ENCODE measurements at places on chromosomes 12 and 14. TPM values are rescaled to one million over a fixed set of nuclear protein-coding genes. Genes with fewer than 3 reads are reported as not detected.
A peak's percentile ranks its signal among the peaks of the same experiment; 100 is the strongest.

The MAP3K9 gene
- 34.1 TPM for total RNA-seq

The PA2G4 gene
- 161 TPM for total RNA-seq

The SPX gene
- 0.59 TPM for total RNA-seq

The PRB2 gene
- total RNA-seq = not detected

The TAS2R43 gene
- 2.5 TPM for total RNA-seq

The MMP17 gene
- 7.4 TPM for total RNA-seq

The PGF gene
- total RNA-seq = 5.0 TPM

The CCDC177 gene
- total RNA-seq = 5.8 TPM

The AKAP6 gene
- total RNA-seq = 6.1 TPM

The EFS gene
- total RNA-seq = 60.1 TPM

The ANG gene
- 20.1 TPM for total RNA-seq

The RNF212B gene
- not detected for total RNA-seq

The HIGD1C gene
- total RNA-seq = not detected

DNA sequence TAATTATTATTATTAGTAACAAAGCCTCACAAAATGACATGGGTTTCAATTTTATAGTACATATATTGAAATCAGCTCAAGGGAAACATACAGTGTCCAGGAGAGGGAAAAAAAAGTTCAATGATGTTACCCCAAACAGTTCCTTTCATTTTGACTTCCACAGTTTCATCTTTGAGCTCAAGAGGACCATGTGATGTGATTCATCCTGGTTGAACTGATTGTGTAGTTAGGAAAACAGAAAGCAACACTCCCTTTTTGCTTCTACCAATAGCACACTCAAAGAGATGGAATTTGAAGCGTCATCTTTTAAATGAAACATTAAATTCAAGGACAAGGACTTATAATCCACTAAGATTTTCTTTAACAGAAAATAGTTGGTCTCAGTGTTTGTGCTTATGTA lies 461.0 kb downstream of the FOXG1 start:
- DNase-seq = no peak

DNA sequence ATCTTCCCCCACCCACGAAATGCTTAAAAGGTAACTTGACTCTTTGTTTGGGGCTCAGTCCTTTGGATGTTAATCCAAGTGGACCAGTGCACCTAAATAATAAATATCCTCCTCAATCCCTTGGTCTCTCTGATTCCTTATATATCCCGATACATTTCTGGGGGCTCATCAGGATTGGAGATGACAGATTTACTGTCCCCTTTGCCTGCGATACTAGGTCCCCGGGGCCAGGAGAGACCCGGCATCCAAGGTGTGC lies 26.3 kb downstream of the KLRK1 start:
- no peak for DNase-seq

- no peak for DNase-seq
Measured at GRCh38 chr14:38469156-38469555, 213.3 kb upstream of the CLEC14A start.

DNA sequence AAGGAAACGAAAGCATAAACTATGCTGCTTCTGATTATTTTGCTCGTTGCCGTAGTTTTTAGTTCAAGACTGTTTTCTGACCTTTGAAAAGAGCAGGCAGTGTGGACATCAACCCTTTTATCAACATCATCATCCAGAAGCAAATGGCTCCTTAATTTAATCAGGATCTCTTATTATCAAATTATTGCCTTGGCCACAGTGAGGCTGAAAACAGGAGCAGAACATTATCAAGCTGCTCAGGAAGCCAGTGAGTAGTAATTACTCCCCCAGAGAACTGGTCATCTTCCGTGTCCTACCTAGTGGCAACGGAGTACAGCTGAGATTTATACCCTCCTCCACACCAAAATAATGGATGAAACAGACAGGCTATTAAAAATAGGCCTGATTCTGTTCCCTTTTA lies 2.2 kb upstream of the DIABLO start:
- no peak for DNase-seq

DNA sequence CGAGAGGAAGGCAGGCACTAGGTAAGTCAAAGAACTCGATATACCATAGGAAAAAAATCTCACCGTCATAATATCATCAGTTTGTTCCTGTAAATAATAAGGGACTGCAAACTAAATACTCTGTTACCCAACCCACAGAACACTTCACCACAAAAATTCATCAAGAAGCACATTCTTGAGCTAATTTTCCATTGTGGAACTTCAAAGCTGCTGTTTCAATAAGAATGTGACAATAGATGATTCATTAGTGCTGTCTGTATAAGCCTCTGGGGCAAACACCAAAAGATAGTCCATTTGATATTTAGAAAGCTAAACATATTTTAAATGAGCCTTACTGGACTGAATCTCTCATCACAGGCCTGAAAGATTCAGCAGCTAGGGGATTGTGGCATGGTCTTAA lies 219.4 kb downstream of the KSR2 start:
- no peak for DNase-seq

- no peak for DNase-seq
Measured at GRCh38 chr12:66137937-66138336, 7.4 kb upstream of the LLPH start.

- no peak for DNase-seq
Measured at GRCh38 chr14:54629183-54629582, 62.3 kb downstream of the SAMD4A start.

DNA sequence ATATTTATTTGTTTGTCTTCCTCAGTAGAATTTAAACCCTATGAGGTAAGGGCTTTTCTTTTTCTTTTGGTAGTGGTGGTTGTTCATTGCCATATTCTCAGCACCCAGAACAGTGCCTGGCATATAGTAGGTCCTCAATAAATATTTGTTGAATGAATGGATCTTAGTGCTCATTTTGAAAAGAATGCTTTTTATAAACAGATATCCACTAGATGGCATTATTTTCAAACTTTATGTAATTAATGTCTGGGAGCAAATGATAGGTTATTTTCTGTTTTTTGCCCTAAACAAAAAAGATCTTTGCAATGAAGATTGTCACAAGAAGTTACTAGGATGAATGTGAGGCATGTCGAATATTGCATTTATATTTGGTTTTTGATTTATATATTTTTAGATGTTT lies 64.1 kb downstream of the RAD51B start:
- no peak for DNase-seq

GRCh38 chr12:4833524-4833923 lies 76.2 kb upstream of the KCNA1 start:
- DNase-seq = no peak

GRCh38 chr14:95956601-95957460 lies 80.2 kb downstream of the TUNAR start:
- DNase-seq = no peak

- DNase-seq = peak; percentile 43
Measured at GRCh38 chr14:103743691-103744090, 28.1 kb downstream of the ZFYVE21 start.

GRCh38 chr14:90512329-90512991 lies 115.6 kb downstream of the CALM1 start:
- no peak for DNase-seq

- DNase-seq = no peak
Measured at GRCh38 chr12:103586132-103586531, 941 bp upstream of the STAB2 start.

DNA sequence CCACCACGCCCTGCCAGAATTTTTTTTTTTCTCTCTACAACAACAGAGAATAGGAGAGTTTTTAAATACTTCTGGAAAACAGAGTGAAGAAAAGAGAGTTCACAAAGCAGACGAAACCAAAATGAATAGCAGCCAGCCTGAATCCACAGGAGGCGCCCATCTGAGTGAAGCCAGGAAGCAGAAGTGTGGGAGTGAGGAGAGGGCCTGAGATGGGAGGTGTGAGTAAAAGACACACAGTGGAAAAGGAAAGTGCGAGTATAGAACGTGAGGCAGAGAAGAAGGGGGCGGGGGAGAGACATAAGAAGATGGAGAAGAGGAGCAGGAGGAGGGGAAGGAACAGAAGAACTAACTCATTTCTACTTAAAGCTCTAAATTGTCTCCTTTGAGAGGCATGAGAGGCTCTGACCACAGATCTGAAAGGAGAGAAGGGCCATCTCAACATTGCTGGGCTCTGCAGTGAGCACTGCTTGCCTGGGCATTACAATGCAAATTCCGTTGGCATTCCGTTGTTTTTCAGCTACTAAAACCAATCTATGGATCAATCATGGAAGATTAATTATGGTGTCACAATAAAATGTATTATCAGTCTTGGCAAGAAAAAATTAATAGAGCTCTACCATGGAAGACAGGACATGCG lies 140.1 kb upstream of the CPSF6 start:
- DNase-seq = peak; percentile 69

DNA sequence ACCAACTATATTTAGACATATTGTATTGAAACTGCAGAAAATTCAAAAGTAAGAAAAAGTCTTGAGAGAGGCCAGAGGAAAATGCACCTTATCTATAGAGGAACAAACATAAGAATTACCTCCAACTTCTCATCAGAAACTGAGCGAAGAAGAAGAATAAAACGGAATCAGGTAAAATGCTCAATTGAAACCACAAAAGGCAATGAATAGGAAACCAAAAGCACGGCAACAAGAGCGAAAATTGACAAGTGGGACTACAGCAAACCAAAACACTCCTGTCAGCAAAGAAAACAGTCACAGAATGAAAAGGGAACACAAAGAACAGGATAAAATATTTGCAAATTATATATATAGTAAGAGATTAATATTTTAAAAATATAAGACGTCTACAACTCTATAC lies 61.9 kb upstream of the PARP11 start:
- DNase-seq = no peak

DNA sequence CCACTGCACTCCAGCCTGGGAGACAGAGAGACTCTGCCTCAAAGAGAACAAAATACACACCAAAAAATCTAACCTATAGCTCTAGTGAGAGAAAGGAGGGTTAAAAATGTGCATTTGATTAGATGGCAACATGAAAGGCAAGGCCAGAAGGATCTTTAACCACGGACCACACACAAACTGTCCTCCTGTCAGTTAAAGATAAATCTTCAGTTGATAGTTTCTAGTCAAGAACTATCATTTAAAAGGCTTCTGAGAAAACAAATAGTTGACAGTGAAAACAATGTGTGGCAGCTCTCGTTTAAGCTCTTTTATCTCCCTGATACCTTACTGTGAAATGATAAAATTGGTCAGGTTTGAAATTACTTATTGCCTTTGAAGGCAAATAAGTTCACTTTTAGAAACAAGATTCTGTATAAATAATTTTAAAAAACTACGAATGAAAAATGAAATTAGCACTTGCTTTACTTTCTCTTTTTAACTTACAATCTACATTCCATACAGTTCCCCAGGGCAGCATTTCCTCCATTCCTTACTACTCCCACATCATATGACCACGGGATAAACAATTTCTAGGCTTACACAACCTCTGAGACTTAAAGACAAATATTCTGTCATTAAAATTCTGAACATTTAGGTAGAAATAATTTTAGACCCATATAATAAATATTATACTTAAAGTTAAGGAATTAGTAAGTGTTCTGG lies 71.4 kb upstream of the GNPNAT1 start:
- no peak for DNase-seq

DNA sequence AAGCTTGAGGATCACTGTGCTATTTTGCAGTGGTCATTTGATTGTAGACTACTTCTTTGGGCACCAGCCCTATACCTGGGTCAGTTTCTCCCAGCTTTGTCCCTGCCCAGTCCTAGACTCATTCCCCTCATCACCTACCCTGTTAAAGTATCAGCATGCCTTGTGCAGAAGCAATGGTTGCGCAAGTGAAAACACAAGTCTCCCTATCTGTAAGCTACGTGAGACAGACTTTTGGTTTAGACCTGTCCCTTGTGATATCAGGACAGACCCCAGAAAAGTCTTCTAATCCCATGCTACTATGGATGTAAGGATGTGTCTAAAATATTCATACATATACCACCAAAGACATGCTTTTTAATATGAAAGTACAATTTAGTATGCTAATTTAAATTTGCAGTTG lies 88.8 kb upstream of the ATP2B1 start:
- DNase-seq = no peak

DNA sequence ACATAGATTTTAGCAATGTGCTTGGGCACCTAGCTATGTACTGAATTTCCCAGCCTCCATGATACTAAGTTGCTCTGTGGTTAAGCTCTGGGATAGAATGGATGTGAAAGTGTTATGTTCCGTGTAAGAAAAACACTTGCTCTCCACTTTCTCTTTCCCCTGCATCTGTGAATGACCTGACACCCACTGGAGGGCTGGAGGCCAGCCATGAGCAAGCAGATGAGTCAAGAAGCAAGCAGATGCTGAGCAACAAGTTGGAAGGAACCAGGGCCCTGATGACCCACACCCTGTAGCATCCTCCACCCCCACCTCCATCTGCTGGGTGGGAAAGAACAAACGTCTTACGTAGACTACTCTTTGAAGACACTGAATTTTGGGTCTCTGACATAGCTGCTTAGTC lies 56.6 kb downstream of the EID3 start:
- no peak for DNase-seq

- no peak for DNase-seq
Measured at GRCh38 chr14:75752086-75752485, 91.0 kb downstream of the TTLL5 start.

DNA sequence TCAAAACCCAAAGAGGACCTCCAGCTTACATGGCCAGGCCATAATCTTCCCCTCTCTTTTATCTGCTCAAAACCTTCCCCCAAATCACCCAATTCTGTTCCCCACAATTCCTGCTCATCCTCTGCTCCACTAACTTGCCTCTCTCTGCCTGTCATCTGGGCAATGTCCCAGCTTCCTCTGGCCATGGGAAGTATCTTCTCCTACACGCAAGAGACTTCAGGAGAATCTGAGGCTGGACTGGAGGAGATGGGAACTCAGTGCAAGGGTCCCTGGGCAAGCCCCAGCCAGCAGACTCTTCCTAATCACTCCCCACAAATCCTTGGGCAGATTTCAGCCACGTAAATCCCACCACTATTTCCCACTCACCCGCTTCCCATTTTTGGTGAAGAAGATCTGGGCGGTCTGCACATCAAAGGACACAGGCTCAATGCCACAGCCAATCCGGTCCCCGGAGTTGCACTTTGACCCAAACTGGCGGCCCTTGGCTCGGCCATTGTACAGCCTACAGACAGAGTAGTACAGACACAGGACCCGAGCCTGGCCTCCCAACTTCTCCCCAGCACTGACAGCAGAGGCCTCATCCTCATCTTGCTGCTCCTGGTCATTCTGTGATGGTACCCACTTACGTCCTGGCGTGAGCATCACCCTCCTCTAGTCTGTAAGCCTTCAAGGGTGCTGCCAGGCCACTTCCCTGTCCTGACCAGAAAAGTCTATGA lies 4.7 kb downstream of the SPRYD3 start:
- DNase-seq = peak; percentile 34

- DNase-seq = peak; percentile 43
Measured at GRCh38 chr12:129873833-129874208, 30.0 kb downstream of the TMEM132D start.

DNA sequence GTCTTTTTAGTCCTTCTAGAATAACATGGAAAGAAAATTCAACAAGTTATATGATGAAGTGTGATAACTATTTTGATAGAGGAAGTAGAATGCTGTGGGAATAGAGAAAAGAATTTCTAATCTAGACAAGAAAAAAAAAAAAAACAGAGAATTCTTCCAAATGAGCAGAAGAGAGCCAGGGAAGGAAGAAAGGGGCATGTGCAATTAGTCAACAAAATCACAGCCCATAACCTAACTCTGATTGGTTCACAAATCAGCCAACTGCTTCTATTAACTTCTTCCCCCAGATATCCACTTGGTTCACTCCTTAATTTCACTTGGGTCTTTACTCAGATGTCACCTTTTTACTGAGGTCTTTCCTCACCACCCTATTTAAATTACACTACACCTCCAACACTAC lies 69.5 kb downstream of the BTG1 start:
- DNase-seq = no peak
